Activated T-helper 1 cell treated with anti-CD3 and anti-CD28 coated beads, Interleukin-2, amount 50 U/mL, for 16 hours (primary cell): ENCODE measurements at places on chromosomes 2 and 18.
A peak's percentile ranks its signal among the peaks of the same experiment; 100 is the strongest.

GRCh38 chr2:43212216-43212835, 14.1 kb downstream of the ZFP36L2 start:
- DNase-seq = no peak

- DNase-seq = no peak
Observed at GRCh38 chr2:234988491-234988890, 36.7 kb downstream of the SH3BP4 start.

GRCh38 chr2:14831458-14831857, 198.9 kb downstream of the LRATD1 start:
- no peak for DNase-seq

DNA sequence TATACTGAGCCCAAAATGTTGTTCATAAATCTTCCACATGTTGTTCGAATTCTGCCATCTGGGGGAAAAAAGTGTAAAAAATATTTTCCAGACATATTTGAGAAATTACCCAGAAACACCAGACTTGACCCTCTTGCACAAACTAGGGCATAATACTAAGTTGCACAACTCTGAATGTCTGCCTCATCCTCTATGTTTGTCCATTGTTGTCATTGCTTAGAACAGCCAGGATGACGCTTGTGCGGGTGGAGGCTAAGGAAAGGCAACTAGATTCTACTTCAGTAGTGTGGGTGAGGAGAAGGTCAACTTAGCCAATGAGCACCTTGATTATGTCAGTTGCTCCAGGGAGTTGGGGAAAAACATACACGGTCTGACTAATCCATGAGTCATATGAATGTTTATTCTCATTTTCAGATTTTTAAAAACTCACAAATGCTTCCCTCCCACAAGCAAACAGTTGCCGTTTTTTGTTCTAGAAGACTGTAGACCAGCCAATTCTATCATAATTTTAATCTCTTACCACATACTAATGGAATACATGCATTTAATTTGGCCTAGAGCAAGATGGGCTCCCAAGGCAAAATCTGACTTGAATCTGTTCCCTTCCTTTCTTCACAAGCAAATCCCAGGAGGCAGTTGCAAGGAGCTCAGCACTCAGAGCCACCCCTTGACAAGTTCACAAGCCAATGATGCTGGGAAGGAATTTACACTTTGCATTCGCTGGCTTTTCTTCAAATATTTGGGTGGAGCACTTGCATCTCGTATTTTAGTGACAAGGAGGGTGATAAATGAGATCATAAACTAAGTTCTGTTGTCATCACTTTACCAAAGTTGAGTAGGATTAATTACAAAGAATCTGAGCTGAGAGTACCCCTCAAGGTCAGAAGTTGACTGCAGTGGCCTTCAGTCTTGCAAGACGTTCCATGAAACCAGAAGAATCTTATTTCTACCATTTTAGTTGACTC, 163.2 kb upstream of the TWIST2 start:
- DNase-seq = no peak

DNA sequence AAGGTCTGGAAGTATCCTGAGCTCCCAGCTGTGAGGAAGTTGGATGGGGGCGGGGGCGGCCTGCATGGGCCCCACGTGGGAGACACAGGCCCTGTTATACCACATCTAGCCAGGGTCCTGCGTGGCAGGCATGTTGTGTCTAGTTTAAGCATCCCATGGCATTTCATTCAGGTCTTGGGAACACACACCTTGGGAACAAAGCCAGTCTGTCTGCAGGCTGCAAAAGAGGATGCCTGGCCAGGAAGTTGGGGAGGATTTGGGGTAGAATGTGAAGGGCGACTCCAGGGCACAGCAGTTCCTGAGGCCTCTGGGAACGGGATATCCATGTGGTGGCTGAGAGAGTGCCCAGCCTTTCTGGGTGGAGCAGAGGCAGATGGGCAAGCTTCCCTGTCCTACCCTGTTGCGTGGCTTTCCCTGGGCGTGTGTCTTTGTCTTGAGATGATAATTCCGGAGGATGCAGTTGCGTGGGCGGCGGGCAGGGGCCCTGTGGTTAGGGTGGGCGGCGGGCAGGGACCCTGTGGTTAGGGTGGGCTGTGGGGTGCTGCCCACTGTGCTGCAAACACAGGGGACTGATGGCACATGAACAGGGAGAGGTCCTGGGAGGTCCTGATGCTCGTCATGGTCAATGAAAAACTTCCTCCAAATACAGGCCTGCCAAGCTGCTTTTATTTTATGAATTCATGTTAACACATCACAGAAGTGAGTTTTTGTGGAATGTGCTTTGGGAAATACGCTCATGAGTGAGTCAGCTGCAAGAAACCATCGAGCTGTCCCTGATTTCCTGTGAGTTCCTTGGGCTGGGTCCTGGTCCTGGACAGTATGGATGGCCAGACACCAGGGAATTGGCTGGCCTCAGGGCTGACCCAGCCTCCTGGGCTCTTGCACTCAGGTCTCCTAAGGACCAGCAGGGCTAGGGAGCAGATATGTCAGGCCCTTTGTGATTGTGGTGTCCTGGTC, 90.0 kb upstream of the HS6ST1 start:
- no peak for DNase-seq

GRCh38 chr2:88658326-88658725, 31.1 kb upstream of the EIF2AK3 start:
- no peak for DNase-seq

DNA sequence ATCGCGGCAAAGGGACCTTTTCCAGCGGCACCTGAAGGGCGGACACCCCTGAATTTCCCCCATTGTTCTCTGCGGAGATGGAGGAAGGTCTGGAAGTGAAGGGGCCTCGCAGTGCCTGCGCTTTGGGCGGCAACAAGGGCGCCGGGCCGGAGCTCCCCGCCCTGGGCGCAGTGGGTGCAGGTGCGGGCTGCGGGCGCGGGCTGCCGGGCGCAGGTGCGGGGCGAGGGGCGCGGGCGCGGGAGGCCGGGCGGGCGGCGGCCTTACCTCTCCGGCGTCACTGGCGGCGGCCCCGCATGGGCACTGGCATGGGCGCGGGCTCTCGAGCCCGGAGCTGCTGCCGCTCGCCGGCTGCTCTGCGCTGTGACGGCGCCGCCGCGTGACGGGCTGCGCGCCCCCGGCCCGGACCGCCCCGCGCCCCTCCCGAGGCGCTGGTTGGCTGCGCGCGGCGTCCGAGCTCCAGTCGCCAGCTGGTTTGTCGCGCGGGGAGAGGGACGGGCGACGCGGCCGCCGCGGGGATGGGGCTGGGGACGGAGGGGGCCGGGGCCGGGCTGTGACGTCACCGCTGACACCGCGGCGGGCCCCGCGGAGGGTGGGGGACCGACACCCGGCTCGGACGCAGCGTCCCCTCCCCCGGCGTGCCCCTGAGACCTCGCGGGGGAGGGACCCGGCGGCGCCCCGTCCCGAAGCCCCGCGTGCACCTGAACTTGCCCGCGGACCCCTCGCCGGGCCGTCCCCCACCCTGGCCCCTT, at the start of gene KIF1A:
Gene KIF1A, minus strand, starts transcription at position 362 of the 749 bp plus-strand sequence. CDS start 22,467 bp downstream, outside the sequence.
- no peak for DNase-seq

GRCh38 chr2:54559593-54560145, 103.5 kb downstream of the SPTBN1 start:
- DNase-seq = no peak

DNA sequence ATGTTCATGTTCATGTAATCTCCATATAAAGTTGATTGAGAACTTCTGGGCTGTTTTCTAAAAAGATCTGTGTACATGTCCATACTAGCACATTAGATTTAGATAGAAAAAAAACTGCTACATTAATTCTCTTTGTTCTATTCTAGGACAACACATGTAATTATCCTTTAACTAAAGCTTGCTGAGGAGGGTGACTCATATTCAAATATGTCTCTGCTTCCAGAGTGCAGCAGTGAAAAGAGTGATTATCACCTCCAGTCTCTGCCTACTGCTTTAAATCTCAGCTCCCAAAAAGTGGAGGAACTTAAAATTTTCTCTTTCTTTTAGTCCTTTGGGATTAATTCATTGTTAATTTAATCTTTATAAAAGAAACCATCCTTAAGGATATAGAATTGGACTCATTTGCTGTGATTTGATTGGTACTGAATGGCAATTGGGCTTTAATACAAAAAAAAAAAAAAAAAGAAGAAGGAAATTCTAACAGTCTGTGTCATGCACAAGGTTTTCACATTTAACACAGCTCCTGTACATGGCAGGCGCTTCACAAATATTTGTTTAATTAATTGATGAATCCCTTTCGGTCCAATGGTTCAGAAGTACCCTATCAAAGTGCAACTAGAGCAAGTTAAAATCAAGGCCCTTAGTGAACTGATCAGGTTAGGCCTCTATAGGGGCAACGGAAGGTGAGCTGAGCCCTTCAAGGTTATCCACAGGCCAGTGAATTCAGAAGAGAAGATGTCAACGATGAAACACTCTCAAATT, 214.0 kb upstream of the KCNJ3 start:
- no peak for DNase-seq

DNA sequence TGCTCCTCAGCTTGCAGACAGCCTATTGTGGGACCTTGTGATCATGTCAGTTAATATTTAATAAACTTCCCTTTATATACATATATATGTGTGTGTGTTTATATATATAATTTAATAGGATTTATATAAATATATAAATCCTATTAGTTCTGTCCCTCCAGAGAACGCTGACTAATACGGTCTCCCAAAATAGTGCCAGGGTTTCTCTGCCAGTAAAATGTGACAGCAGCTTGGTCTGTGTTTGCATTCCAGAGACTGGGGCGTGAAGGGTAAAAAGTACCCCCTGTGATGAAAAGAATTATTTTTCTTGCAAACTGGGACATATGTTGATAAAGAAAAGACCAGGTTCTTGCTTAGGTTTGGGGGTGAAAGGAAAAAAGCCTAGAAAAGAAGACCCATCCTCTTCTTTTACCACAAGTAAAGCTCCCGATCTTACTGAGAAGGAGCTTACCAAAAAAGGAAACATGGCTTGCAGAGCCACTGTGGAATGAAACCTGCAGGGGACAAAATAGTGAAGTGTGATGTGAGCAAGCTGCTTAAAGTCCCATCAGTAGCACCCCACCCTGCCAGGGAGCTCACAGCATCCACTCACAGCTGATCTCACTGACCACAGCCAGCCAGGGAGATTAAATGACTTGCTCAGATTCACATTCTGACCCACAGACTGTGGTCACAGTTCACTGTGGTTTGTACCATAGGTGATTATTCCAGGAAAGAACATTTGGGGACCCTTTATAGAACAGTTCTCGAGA, 110.9 kb upstream of the RMP24 start:
- no peak for DNase-seq

- DNase-seq = no peak
Observed at GRCh38 chr2:74291886-74292621, 51.2 kb downstream of the SLC4A5 start.

- DNase-seq = no peak
Observed at GRCh38 chr2:65370387-65371073, 61.9 kb downstream of the SPRED2 start.

- DNase-seq = no peak
Observed at GRCh38 chr2:27638037-27638637, 9.3 kb downstream of the GPN1 start.

- DNase-seq = no peak
Observed at GRCh38 chr2:181123798-181124231, 143.4 kb downstream of the UBE2E3 start.

DNA sequence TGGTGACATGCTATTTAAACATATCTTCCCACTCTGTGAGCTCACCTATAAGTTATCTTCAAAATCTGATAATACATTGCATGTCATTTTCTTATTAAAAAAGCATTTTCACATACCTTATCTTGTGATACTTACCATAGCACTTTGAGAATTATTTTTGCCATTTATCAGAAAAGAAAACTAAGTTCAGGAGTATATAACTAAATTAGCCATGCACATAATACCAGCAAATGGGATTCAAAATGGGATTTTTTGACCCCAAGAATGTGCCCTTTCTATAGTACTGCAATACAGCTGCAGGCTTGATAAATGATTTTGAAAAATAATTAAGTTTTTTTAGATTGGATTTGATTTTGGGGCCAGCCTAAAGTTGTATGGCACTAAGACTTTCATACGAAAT, 41.2 kb downstream of the SLC8A1 start:
- DNase-seq = no peak

DNA sequence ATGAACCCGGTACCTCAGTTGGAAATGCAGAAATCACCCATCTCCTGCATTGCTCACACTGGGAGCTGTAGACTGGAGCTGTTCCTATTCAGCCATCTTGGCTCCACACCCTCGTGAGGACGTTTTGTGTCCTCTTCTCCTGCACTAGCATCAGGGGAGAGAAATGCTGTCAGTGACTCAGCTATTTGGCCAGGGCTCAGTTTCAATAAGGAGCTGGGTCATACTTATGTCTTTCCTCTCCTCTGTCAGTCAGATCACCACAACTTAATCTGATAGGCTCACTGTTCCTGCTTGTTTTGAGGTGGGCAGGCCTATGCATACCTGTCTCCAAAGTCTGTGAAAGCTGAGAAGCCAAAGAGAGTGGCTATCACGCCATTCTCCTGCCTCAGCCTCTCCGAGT, 921.2 kb downstream of the DCC start:
- no peak for DNase-seq

GRCh38 chr18:61752973-61753372, 139.8 kb downstream of the RNF152 start:
- no peak for DNase-seq

GRCh38 chr2:127401757-127402695, 14.3 kb upstream of the MAP3K2 start:
- DNase-seq = no peak

GRCh38 chr2:182929972-182930371, 63.5 kb upstream of the FRZB start:
- no peak for DNase-seq

DNA sequence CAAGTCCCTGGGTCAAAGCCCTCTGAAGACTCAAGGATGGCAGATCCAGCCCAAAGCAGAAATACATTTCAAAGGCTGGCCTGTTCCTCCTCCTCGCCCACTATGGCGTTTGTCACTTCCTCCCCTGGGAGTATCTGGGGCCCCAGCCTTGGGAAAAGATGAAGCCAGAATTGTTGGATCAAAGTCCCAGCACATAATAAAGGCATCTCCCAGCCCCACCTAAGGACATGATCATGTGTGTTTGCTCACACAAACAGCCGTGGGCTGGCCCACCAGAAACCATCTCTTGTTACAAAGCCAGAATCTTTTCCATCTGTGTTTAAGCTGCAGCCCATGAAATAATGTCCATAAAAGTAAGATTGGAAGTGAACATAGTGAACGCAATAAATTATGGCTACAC, 50.1 kb upstream of the HAAO start:
- DNase-seq = no peak

GRCh38 chr18:50429207-50429948, 54.5 kb downstream of the SKA1 start:
- no peak for DNase-seq

DNA sequence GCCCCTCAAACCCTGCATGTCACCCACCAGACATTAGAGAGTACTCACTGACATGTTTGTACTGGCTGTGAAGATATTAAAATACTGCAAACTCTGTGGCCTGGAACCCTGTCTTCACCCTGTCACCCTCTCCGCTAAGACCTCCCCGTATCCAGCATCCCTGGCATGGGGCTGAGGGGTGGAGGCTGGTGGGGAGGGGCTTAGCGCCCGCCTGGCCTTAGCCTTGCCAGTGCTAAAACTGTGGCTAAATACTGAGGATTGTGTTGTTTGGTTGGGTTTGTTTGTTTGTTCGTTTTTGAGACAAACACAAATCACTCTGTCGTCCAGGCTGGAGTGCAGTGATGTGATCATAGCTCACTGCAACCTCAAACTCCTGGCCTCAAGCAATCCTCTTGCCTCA, 1.8 kb downstream of the PSTPIP2 start:
- DNase-seq = no peak

- no peak for DNase-seq
Observed at GRCh38 chr18:25832001-25832604, 258.3 kb downstream of the SS18 start.

GRCh38 chr2:232521959-232522622, 1.9 kb downstream of the PRSS56 start:
- peak; percentile 53 for DNase-seq
